NCI-H187 (cell line): ENCODE measurements at places on chromosomes 16 and 17.

- DNase-seq: no peak
These were observed 8.1 kb upstream of the PPP1R27 start for GRCh38 chr17:81842725-81843504.

- DNase-seq: no peak
These were observed 12.8 kb downstream of the MEOX1 start for GRCh38 chr17:43648916-43649315.

- no peak for DNase-seq
These were observed 32.6 kb upstream of the KIFC3 start for GRCh38 chr16:57834936-57835335.

- DNase-seq: no peak
These were observed 124.4 kb downstream of the SPECC1 start for GRCh38 chr17:20133517-20133916.

DNA sequence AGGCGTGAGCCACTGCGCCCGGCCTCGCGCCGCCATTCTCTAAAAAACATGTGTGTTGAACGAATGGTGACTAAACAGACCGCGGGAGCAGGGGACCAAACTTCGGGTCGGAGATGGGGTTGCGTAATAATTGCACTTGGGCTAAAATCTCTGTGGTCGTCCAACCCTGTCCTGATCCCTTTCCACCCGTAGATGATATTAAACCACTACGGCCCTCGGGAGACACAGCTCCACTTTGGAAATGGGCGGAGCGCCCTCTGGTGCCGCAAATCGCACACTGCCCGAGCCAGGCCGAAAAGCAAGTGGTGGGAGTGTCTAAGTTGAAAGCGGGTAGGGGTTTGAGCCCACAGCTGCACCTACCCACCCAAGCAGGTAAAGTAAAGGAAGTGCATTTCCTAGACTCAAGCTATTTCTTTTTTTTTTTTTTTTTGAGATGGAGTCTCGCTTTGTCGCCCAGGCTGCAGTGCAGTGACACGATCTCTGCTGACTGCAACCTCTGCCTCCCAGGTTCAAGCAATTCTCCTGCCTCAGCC is 17.0 kb downstream of the CAVIN1 start:
- peak; percentile 34 for DNase-seq

DNA sequence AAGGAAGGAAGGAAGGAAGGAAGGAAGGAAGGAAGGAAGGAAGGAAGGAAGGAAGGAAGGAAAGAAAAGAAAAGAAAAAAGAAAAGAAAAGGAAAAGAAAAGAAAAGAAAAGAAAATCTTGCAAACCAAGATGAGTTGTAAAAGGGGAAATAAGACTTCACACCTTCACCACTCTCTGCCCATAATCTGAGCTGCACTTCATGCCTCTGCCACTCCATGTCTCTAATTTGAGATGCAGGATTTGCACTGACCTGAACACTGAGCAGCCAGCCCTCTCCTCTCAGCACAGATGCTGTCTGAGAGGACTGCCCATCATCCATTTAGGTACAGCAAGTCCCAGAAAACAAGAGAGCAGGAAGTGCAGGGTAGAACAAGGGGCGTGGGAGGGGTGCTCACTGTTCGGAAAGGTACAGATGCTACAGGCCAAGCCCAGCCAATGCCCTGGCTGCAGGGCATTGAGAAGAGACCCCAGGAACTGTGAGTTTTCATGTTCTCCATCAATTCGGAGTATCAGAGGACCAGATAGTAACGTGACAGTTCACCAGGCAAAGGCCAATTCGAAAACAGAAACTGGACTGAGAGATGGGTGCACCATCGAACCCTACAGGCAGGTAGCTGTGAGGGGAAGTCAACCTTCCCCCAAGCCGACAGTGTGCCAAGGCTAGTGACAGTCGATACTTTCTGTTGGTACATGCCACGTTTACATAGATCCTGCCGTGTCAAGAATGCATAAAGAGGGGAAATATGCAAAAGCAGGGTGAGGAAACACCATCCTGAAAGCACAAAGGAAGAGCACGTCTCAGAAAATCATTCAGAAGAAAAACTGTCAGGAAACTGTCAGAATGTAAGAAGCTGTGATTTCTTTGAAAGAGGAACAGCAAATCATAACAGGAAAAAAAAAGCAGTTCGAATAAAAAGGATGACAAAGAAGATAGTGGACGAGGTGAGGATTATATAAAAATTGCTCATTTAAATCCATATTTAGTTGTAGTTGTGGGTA is 142.0 kb upstream of the RCVRN start:
- DNase-seq: no peak

DNA sequence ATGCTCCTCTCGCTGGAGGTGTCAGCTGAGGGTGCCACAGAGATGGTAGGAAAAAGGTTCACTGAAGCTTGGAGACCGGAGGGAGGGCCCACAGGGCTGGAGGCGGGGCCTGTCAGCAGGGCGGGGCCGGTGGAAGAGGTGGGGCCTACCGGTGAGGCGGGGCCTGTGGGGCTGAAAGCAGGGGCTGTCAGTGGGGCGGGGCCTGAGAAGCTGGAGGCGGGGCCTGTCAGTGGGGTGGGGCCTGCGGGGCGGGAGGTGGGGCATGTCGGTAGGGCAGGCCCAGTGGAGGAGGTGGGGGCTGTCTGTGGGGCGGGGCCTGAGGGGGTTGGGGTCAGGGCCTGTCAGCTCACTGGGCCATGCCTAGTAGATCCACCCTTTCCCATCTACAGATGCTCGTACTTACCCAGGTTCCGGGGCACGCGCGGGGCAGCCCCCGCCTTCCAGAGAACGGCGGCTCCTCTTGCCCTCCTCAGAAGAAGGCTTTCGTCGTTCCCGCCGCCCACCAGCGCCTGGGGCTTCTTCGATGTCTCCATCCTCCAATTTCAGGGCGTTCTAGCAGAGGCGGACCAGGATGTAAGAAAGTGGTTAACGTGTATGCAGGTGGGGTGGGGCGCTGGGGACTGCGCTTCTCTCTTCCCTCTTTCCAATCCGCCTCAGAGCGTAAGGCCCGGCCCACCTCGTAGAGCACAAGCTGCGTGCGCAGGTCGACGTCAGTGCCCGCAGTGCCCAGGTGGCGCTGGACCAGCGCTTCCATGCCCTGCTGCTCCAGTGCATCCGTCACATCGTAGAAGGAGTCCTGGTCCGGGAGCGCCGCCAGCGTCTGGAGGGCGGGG is 9.8 kb downstream of the TMEM208 start:
- peak; percentile 13 for DNase-seq

- DNase-seq: no peak
These were observed 885.7 kb upstream of the CDH8 start for GRCh38 chr16:62921904-62922303.

DNA sequence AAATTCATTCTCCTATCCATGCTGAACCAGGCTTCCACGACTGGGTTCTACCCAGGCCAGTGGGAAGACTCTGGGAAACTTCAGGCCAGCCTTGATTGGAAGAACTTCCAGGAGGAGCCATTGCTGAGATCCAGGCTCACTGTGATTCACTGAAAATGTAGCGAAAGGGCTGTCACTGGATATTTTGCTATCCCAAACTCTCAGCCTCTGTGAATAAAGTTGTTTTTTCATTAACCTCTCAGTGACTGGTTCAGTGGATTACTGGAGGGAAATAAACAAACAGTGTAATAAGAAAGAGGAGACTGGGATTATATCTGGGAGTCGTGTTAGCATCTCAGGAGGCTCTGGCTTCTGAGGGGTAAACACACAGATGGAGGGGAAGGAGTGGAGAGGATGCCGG is 3.1 kb downstream of the FOXL1 start:
- no peak for DNase-seq

GRCh38 chr17:40658396-40658795 is 6.6 kb downstream of the KRT222 start:
- no peak for DNase-seq

DNA sequence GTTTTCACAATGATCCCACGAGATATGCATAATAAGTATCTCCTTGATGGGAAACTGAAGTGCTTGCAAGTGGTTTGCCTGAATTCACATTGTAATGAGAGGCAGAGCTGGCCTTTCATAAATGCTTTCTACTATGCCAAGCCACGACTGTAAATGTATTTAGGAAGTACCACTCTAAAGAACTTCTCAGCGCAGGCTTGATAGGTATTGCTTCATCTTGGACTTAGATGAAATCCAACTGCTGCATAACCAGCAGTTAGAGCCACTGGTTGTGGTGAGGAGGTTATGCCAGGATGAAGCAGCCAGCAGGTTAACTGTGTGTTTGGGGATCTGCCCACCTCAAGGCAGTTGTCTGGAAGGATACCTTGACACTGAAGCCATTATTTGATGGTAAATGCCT is 26.8 kb downstream of the MARCHF10 start:
- peak; percentile 85 for DNase-seq

DNA sequence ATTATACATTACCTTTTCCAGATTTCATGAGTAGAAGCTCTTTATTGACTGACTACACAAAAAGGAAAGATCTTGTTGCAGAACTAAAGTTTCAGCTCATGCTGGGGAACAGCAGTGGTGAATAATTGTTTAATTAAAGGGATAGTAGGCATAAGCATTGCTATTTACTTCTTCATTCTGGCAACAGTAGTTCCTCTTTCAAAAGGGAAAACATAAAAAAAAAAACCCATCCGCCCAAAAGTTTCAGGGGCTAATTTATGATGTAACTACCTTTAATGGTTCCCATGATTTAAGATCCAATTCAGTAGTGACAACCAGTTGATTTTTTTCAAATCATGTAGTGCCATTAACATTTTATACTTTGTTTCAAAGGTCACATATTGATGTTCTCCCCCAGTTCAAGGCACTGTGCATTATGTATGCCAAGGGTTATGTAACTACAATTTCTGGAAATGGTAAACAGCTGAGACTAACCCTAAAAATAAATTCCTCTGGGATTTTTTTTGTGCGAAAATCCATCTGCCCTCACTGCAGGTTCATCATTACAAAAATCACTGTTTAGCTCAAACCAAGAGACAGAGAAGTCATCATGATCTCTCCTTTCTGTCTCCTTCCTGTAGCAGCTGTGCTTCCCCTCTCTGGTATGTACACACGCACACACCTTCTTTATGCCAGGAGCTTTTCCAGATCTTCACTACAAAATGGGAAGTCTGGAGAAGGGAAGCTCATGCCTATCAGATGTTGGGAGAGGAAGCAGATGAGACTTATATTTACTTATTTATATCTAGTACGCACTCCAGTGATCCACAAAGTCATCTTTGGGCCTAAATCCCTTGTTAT is 2.2 kb upstream of the PHLPP2 start:
- no peak for DNase-seq

GRCh38 chr16:86376837-86377236 is 133.5 kb upstream of the FOXF1 start:
- DNase-seq: no peak

DNA sequence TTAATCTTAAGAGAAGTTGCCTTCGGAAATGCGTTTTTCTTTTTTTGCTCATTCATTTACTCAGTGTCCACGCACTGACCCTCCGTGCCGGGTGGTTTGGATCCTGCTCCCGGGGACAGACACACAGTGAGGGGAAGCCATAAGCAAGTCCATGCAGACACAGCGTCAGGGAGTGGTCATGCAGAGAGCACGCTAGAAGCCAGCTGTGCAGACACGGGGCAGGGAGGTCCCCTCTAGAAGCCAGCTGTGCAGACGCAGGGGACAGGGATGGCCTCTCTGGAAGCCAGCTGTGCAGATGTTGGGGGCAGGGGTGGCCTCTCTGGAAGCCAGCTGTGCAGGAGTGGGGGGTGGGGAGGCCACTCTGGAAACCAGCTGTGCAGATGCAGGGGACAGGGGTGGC is 4.8 kb downstream of the GAA start:
- DNase-seq: no peak

DNA sequence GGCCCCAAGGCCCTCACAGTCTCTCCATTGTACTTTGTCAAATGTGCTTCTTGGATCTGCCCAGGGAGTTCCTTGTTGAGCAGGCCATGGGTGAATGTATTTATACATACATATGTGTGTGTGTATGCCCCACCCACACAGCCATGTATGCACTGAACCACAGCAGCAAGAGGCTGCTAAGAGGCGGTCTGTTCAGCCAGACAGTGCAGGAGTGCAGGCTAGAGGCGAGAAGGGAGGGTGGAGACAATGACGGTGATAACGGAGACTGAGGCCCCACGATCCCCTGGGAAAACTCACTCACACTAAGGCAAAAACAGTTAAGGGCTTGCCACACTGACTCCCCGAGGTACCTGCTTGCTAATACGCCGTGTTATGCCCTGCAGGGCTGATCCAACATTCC is 151.0 kb upstream of the CDC42EP4 start:
- peak; percentile 75 for DNase-seq

DNA sequence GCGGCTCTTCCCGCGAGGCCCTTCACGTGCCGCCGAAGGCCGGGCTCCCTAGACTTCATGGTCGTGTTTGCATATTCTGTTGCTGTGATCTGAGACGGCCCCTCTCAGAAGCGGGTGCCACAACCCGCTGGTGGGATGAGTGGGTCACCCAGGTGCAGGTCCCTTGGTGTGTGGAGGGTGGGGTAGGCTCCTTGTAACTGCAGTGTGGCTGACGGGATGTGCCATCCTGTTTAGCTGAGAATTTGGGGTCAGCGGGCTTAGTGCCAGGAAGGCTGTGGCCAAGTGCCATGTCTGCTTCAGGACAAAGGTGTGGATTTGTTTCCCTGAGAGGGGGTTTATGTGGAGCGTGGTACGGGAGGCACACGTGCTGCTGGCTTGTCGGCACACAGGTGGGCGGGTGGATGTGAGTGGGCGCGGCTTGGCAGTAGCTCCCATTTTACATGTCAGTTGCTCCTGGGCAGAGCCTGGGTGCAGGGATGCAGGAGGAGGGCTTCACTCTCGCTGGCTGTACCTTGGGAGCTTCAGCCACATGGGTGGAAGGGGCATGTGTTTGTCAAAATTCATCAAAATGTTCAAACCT is 9.2 kb upstream of the WFIKKN1 start:
- no peak for DNase-seq

DNA sequence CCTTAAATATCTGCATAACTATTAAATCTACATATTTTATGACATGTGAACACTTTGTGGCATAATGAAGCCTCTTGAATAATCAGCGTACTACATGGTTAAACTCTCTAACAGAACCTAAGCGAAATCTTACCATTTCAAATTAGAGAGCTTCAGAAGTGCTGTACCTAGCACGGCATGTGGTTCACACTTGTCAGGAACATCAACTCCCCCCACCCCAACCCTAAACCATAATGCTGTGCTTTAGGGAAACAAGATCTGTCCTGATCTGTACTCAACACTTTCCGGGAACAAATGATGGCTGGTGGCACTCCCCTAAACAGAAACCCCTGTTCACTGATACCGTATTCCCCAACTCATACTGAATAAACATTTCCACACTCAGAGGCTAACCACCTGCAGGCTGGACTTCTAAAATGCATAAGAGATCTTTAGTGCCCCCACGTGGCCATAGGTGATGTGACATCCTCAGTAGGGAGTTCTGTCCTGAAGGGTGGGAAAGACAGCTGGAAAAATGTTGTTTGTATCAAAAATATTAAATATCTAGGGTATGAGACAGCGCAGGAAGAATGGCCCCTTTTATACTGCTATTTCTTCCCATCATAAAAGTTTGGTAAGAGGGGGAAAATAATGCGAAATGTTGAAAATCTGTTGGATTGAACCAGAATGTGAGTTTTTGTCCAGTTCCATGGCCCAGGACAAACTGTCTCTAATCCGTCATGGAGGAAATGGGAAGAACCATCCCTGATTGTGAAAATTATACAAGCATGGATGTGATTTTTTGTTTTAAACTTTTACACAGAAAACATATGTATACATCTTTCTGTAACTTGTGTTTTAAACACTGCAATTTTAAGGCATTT is 88.6 kb downstream of the USP31 start:
- peak; percentile 26 for DNase-seq

- no peak for DNase-seq
These were observed 127.2 kb downstream of the CDH8 start for GRCh38 chr16:61909074-61909473.
